ENCODE measurements at places on chromosomes 7 and 10. TPM values are rescaled to one million over a fixed set of nuclear protein-coding genes. Genes with fewer than 3 reads are reported as not detected.

The DDC gene
- total RNA-seq: not detected

The TMEM229A gene
- not detected for total RNA-seq

The AGR3 gene
- total RNA-seq: not detected

The PRLHR gene
- total RNA-seq: not detected

The TSPAN15 gene
- total RNA-seq: 4.3 TPM

The CYP2C18 gene
- total RNA-seq: not detected

The SAMD9L gene
- 46.3 TPM for total RNA-seq

The FMC1 gene
- 3.4 TPM for total RNA-seq

The HYAL4 gene
- total RNA-seq: not detected

The CYP17A1 gene
- total RNA-seq: not detected

The SMKR1 gene
- not detected for total RNA-seq

The SFRP4 gene
- total RNA-seq: not detected

The CAMK2B gene
- total RNA-seq: not detected

The CEP55 gene
- 4.6 TPM for total RNA-seq

The STMP1 gene
- 18.2 TPM for total RNA-seq

The PTPN20 gene
- total RNA-seq: not detected

The NDUFB2 gene
- total RNA-seq: 91.5 TPM

The ZC3HAV1L gene
- total RNA-seq: 1.4 TPM

The PGAM2 gene
- total RNA-seq: 1.1 TPM

The GIMAP4 gene
- total RNA-seq: 90.1 TPM

The MNX1 gene
- total RNA-seq: 0.67 TPM

The IFIT1B gene
- total RNA-seq: not detected

The FXYD4 gene
- not detected for total RNA-seq

The BMPR1A gene
- total RNA-seq: 8.8 TPM

The OPALIN gene
- total RNA-seq: not detected

The ASL gene
- 15.6 TPM for total RNA-seq

The PKD2L1 gene
- not detected for total RNA-seq

The PRKAR1B gene
- 12.5 TPM for total RNA-seq
